ENCODE measurements at places on chromosomes 6 and 20. TPM values are rescaled to one million over a fixed set of nuclear protein-coding genes. Genes with fewer than 3 reads are reported as not detected.

GRCh38 chr6:75363304-75363703, 78.7 kb upstream of the TMEM30A start:
- no peak for DNase-seq
- H3K4me1 ChIP-seq: no peaks in the 10 kb centered on the region
- no peaks in the 10 kb centered on the region for H3K36me3 ChIP-seq
- no peaks in the 10 kb centered on the region for H3K27me3 ChIP-seq

- no peak overlapping the region for H3K4me3 ChIP-seq
- peaks cover 46% of the 10 kb centered on the region for H3K4me1 ChIP-seq
- peak overlapping the region; percentile 54 for H3K27ac ChIP-seq
- H3K27me3 ChIP-seq: no peaks in the 10 kb centered on the region
These were observed 15.9 kb downstream of the BCL2L1 start for GRCh38 chr20:31706607-31707257.

DNA sequence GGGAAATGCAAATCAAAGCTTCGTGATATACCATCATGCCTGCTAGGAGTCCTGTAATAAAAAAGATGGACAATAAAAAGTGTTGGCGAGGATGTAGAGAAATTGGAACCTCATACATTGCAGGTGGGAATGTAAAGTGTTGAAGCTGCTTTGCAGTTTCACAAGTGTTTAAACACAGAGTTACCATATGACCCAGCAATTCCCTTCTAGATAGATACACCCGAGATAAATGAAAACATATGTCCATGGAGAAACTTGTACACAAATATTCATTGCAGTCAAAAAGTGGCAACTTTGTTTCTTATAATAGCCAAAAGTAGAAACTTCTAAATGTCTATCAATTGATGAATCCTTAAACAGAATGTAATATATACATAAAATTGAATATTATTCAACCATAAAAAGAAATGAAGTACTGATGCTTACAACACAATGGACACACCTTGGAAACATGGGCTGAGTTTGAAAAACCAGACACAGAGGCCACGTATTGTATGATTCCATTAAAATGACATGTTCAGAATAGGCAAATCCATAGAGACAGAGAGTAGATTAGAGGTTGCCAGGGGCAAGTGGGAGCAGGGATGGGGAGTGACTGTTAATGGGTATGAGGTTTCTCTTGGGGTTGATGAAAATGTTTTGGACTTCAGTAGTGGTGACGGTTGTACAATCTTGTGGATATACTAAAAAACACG, 20.8 kb upstream of the ERVFRD-1 start:
- no peaks in the 10 kb centered on the region for H3K4me1 ChIP-seq
- H3K27me3 ChIP-seq: no peaks in the 10 kb centered on the region
- no peak overlapping the region for H3K4me3 ChIP-seq
- no peak for DNase-seq

DNA sequence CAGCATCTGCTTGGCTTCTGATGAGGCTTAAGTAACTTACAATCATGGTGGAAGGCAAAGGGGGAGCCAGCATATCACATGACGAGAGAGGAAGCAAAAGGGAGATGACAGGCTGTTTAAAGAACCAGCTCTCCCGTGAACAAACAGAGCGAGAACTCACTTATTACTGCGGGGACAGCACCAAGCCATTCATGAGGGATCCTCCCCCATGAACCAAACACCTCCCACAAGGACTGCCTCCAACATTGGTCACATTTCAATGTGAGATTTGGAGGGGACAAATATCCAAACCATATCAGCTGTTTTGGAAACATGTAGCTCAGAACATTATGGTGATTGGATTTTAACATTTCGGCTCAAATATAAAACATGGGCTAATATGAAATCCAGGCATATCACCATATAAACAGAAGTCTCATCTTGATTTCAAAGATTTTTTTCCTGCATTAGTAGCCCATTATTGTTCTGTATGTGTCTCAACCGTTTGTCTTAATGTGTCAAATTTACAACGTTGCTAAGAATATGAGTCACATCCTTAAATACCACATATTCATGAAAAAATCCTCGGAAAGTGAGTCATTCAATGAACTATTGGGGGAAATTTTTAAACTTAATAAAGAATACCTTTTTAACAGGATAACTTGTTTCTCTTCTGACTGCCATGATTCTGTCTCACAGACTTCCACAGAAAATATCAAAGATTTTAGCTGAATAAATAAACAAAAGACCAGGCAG, 894.3 kb downstream of the TFAP2A start:
- DNase-seq: no peak
- H3K27ac ChIP-seq: peak overlapping the region; percentile 65
- H3K36me3 ChIP-seq: no peaks in the 10 kb centered on the region
- H3K4me1 ChIP-seq: peaks cover 19% of the 10 kb centered on the region

GRCh38 chr6:167501831-167502385, 177.0 kb downstream of the TTLL2 start:
- peak; percentile 13 for DNase-seq
- peaks cover 2% of the 10 kb centered on the region for H3K27me3 ChIP-seq
- no peak overlapping the region for H3K4me3 ChIP-seq
- no peak overlapping the region for H3K27ac ChIP-seq
- H3K4me1 ChIP-seq: no peaks in the 10 kb centered on the region
- H3K36me3 ChIP-seq: no peaks in the 10 kb centered on the region

DNA sequence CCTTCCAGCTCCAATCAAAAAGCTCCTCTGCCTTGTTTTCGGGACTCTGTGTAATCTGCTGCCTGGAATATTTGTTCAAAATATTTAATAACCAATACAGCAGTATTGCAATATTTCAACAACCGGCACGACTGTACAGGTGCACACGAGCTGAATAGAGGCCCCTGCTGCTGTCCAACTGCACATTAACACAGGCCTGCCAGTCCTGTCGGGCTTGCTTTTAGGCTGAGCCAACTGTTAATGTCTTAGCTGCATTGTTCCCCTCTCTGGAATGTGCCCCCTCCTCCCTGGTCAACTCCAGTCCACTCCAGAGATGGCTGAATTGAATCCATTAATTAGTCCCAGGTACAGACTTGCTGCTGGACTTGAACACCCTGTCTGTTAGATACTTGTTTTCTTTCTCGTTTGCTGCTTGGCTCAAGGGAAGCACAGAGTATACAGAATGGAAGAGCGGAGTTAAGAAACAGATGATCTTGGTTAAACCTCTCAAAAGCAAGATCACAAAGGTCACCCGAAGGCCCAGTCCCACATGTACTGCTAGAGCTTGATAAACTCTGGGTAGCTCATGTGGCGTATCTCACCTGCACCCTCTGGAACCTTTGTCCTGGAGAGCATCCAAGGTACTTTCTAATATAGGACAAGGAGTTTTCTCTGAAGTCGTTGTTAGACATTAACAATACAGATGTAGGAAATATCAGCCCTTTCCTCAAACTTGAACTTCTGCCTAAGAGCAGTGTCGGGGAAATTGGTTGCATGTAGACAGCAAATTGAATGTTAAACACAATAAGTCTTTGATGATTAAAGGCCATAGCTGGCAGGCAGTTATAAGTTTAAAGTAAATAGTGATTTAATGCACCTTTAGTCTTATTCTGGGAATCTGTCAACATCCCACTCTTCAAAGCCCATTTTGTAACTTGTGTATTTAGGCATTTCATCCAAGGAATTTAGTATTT, 31.9 kb downstream of the SHLD1 start:
- no peaks in the 10 kb centered on the region for H3K4me1 ChIP-seq
- no peak overlapping the region for H3K4me3 ChIP-seq
- DNase-seq: no peak

DNA sequence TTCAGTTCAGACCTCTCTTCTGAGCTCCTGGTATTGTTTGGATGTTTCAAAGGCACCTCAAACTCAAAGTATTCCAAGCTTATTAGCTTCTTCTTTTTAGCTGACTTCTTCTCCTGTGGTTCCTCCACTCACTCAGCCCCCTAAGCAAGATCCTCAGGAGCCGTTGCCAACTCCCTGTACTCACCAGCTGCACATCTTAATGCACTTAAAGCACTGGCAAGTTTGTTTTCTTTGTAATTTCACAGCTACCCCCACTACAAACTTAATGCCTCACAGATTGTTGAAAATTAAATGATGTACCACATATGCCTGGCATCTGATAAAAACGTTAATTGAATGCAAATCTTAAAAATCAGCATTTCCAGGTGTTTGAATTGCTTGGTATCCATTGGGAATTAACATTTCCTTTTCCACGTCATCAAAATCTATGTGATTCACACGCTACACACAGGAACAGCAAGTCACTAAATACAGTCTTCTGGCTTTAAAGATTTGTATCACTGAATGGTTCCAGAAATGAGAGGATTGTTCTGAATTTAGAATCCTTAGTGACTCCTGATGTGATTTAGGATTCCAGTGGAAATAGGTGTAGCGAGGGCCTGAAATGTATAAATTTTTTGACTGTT, 24.5 kb downstream of the CALHM6 start:
- no peaks in the 10 kb centered on the region for H3K4me1 ChIP-seq
- H3K27me3 ChIP-seq: peaks cover 7% of the 10 kb centered on the region
- H3K27ac ChIP-seq: no peak overlapping the region
- no peak overlapping the region for H3K4me3 ChIP-seq
- DNase-seq: no peak

DNA sequence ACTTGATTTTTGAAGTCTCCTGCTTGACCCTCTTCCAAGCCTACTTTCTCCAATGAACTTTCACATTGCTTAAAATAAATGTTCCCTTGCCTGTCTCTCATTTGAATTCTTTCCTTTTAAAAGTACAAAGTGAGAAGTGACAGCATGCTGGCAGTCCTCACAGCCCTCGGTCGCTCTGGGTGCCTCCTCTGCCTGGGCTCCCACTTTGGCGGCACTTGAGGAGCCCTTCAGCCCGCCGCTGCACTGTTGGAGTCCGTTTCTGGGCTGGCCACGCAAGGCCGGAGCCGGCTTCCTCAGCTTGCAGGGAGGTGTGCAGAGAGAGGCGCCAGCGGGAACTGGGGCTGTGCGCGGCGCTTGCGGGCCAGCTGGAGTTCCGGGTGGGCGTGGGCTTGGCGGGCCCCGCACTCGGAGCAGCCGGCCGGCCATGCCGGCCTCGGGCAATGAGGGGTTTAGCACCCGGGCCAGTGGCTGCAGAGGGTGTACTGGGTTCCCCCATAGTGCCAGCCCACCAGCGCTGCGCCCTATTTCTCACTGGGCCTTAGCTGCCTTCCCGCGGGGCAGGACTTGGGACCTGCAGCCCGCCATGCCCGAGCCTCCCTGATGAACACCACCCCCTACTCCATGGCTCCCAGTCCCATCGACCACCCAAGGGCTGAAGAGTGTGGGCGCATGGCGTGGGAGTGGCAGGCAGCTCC, 31.9 kb downstream of the SERPINB6 start:
- no peak overlapping the region for H3K4me3 ChIP-seq
- H3K27me3 ChIP-seq: no peaks in the 10 kb centered on the region
- H3K36me3 ChIP-seq: no peaks in the 10 kb centered on the region
- no peak for DNase-seq

GRCh38 chr6:100322886-100323285, 141.8 kb downstream of the SIM1 start:
- no peaks in the 10 kb centered on the region for H3K36me3 ChIP-seq
- H3K27ac ChIP-seq: no peak overlapping the region
- no peak for DNase-seq

GRCh38 chr6:113184291-113184690, 672.9 kb upstream of the MARCKS start:
- no peak overlapping the region for H3K27ac ChIP-seq
- DNase-seq: no peak
- H3K4me3 ChIP-seq: no peak overlapping the region
- H3K36me3 ChIP-seq: no peaks in the 10 kb centered on the region

GRCh38 chr20:58045579-58045978, 182.9 kb downstream of the ANKRD60 start:
- no peaks in the 10 kb centered on the region for H3K4me1 ChIP-seq
- no peak overlapping the region for H3K27ac ChIP-seq
- H3K36me3 ChIP-seq: no peaks in the 10 kb centered on the region
- H3K4me3 ChIP-seq: no peak overlapping the region
- no peak for DNase-seq
- H3K27me3 ChIP-seq: no peaks in the 10 kb centered on the region

DNA sequence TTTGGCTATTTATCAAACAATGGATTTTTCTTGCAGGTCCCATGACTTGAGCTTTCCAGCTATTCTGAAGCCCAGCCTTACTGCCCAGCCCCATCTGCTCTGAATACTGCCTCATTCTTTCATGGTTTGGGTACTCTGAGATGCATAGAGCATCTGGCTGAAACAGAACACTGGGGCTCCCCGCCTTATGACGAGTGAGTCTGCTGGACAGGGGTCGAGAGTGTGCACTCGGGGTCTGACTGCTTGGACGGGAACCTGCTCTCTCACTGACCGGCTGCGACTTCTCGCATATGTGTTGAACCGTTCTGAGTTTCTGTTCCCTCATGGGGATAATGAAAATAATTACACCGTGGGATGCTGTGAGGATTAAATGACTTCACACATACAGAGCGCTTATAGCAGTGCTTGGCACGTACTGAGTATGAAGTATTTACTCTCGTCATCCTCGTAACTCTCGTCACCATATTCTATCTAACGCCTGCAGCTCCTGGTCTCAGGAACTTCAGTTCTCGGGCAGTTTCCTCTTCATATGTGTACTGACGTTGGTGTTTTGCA, 59.5 kb upstream of the MPC1 start:
- no peak for DNase-seq
- H3K27ac ChIP-seq: no peak overlapping the region
- H3K36me3 ChIP-seq: no peaks in the 10 kb centered on the region

- no peaks in the 10 kb centered on the region for H3K36me3 ChIP-seq
- H3K27ac ChIP-seq: no peak overlapping the region
- H3K4me3 ChIP-seq: no peak overlapping the region
- no peaks in the 10 kb centered on the region for H3K4me1 ChIP-seq
These were observed 54.0 kb downstream of the PSMG4 start for GRCh38 chr6:3312604-3313231.

GRCh38 chr6:163659803-163660202, 245.3 kb downstream of the QKI start:
- DNase-seq: no peak
- no peaks in the 10 kb centered on the region for H3K36me3 ChIP-seq
- no peak overlapping the region for H3K4me3 ChIP-seq
- H3K27me3 ChIP-seq: 0 out of 2 replicates have a peak, but pooled peaks cover 2% of the 10 kb centered on the region
- no peak overlapping the region for H3K27ac ChIP-seq

DNA sequence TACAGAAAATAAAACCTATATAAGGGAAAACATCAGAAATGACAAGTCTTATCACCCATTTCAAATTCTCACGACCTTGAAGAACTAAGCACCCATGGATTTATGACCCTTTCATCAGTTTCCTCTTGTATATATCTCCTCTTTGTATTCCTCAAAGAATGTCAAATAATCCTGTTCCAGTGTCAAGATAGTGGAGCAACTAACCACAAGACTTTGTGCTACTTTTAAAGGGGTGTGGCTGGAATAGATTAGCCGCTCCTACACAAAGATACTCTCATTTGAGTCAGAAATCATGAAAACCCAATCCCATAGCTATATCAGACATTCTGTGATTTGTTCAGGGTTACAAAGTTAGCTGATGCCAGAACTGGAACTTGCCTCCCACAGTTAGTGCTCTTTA, 6.6 kb downstream of the REPS1 start:
- no peak for DNase-seq
- H3K27ac ChIP-seq: no peak overlapping the region
- no peaks in the 10 kb centered on the region for H3K27me3 ChIP-seq
- no peak overlapping the region for H3K4me3 ChIP-seq
- peaks cover 2% of the 10 kb centered on the region for H3K4me1 ChIP-seq
- H3K36me3 ChIP-seq: no peaks in the 10 kb centered on the region

GRCh38 chr6:7939184-7939863, 28.7 kb upstream of the TXNDC5 start:
- H3K4me3 ChIP-seq: no peak overlapping the region
- no peaks in the 10 kb centered on the region for H3K27me3 ChIP-seq
- H3K27ac ChIP-seq: no peak overlapping the region
- H3K4me1 ChIP-seq: no peaks in the 10 kb centered on the region
- no peaks in the 10 kb centered on the region for H3K36me3 ChIP-seq

BPIFB1 gene
- 0.10 TPM for total RNA-seq

NRN1 gene
- total RNA-seq: 0.18 TPM

TAAR6 gene
- not detected for total RNA-seq

EPPIN gene
- not detected for total RNA-seq

DNAH8 gene
- total RNA-seq: not detected

NKAIN2 gene
- total RNA-seq: 2.6 TPM

HACE1 gene
- 13.0 TPM for total RNA-seq

PRDM13 gene
- not detected for total RNA-seq
